Amniotic stem cell (primary cell): ENCODE measurements at places on chromosomes 5 and 9.

DNA sequence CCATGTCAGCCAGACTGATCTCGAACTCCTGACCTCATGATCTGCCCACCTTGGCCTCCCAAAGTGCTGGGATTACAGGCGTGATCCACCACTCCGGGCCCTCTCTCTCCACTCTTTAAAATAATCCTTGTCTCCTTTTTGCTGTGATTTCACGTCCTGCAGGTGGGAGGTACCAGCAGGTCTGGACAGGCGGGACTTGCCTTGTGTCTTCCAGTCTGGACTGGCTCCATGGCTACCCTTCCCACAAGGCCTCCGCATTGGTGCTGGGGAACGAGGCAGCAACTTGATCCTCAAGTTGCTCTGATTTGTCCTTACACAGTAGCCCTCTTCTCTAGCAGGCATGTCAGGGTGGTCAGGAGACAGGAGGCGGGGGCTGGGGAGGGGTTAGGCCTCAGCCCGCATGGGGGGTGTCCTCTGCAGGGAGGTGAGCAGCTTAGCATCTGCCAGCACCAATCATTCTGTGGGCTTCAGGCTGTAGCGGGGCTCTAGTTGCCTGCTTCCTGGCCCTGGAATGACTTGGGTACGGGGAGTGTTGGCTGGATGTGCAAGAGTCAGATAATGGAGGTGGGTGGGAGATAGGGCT lies 54.3 kb downstream of the TENT4A start:
- DNase-seq: no peak

DNA sequence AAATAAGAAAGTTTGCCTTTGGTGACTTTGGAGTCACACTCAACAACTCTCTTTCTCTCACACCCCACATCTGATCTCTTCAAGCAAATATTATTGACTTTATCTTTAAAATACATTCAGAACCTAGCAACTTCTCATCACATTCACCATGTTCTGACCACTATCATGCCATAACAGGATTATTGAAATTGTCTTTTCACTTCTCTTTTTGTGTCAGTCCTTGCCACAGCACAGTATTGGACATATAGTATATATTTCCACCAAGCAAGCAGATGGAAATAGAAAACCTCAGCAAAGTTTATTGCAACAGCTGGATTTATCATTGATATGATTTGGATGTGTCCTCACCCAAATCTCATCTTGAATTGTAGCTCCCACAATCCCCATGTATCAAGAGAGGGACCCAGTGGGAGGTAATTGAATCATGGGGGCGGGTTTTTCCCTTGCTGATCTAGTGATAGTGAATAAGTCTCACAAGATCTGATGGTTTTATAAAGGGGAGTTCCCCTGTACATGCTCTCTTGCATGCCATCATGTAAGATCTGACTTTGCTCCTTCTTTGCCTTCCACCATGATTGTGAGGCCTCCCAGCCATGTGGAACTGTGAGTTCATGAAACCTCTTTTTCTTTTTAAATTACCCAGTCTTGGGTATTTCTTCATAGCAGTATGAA lies 26.9 kb upstream of the ITGA1 start:
- no peak for DNase-seq

DNA sequence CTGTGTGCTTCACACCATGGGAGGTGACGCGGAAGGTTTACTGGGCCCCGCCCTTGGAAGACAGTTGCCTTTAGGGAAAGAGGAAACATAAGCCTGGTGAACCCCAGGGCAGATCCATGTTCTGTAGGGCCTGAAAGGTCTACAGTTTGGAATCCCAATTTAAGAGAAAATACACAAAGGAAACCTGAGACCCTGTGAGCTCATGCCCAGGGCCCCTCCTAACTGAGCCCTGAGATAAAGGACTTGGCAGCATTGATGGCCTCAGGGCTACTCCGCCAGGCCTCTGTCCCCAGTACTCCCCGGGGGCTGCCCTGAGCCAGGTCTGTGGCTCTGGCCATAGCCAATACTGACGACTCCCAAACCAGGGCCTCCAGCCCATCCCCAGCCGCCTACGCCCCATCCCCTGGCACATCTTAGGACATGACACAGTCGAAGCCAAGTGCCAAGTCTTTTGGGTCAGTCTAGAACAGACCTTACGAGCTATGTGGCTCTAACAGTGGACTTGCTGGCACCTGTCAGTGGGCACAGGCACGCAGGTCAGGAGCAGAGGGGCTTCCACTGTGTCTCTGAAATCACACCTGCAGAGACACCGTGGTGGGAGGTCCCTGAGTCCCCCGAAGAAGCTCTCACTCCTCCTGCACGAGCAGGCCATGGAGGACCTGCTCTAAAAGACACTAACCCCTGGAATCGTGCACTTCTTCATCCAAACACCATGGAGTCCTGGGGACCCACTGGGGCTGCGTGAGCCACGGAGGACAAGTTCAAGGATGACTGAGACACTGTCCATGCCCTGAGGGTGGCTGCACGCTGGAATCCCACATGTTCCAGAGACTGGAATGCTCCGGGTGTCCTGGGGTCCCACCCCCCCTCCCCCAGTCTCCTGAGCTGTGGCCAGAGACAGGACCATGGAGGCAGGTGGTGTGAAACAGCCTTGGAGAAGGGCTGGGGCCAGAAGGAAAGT lies 40.3 kb upstream of the BARHL1 start:
- DNase-seq: no peak

DNA sequence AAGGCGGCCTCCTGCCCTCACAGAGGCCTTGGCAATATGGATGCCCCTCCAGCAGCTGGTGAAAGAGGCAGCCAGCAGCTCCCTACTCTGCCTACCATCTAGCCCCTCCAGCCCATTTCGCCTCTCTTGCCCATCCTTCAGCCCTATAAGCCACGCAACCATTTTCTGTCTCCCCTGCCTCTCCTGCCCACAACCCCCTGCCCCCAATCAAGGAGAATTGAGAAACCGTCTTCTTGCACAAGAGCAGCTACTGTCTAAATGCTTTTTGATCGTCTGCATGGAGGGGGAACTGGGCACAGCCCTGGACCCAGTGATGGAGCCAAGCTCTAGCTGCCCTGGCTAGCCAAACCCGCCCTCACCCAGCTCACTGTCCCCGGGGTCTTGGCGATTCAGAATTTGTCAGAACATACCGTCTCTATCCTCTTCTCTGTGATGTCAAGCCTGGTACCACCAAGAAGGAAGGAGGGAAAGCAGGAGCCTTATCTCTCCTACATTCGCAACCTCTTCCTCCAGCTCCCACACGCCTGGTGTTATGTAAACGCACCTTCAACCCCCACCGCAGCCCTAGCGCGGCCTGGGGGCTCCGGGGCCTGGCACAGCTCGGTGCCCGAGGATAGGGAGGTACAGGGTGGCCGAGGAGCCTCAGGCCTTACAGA lies 1.2 kb downstream of the SPRY4 start:
- DNase-seq: no peak

DNA sequence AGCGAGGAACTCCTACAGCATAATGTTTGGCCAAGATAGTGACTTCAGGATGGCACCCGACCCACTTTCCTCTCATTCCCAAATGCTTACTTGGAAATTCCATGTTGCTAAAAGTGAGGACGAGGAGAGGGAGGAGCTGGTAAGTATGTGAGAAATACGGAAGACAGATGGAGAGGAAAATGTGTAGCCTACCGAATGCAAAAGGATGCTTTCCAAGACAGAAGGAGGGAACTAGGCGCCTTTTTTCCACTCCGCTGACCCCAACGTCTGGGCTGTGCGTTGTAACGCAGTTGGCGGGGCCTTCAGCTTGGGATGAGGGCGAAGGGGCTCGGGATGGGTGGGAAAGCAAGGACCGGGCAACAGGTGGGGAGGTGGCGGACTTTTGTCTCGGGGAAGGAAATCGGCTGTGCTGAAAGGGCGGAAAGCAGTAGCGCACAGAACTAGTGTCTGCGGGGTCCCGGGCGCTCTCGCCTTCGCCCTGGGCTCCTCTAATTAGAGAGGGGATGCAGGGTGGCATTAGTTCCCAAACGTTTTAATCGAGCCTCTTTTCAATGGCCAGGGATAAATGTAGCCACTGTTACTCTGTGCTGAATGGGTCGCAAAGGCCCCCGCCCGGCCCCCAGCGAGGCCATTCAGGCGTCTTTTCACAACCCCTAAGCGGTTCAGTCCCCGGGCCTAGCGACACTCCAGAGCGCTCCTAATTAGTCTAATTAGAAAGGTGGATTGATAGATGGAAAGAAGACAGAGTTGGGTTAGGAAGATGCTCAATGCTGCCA lies 12.6 kb downstream of the FOXD1 start:
- no peak for DNase-seq

- DNase-seq: no peak
Observed at GRCh38 chr5:67652201-67652600, 455.6 kb upstream of the CD180 start.

GRCh38 chr5:101585366-101585765 lies 682.3 kb upstream of the ST8SIA4 start:
- DNase-seq: no peak

- no peak for DNase-seq
Observed at GRCh38 chr5:144201588-144201987, 30.9 kb downstream of the KCTD16 start.

DNA sequence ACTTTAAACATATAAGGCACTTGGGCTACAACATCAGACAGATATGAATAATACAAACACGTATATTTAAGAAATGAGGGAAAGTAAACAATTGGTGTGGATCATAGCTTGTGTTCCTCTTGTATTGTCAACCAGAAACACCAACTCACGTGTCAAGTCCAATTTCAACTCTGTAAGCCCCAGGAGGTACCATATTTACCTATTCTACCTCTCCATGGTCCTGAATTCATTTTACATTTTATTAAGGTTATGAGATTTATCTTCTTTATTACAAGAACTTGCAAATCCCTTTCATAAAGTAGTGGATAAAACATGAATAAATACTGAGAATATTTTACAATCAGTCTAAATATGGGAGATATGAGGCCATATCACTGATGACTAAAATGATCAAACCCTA lies 501.6 kb downstream of the MAT2B start:
- no peak for DNase-seq

GRCh38 chr9:79686381-79687130 lies 114.8 kb downstream of the TLE4 start:
- DNase-seq: no peak

- DNase-seq: no peak
Observed at GRCh38 chr9:115261656-115262081, 143.7 kb upstream of the TNC start.

- DNase-seq: no peak
Observed at GRCh38 chr5:54301220-54301619, 9.2 kb downstream of the ARL15 start.

DNA sequence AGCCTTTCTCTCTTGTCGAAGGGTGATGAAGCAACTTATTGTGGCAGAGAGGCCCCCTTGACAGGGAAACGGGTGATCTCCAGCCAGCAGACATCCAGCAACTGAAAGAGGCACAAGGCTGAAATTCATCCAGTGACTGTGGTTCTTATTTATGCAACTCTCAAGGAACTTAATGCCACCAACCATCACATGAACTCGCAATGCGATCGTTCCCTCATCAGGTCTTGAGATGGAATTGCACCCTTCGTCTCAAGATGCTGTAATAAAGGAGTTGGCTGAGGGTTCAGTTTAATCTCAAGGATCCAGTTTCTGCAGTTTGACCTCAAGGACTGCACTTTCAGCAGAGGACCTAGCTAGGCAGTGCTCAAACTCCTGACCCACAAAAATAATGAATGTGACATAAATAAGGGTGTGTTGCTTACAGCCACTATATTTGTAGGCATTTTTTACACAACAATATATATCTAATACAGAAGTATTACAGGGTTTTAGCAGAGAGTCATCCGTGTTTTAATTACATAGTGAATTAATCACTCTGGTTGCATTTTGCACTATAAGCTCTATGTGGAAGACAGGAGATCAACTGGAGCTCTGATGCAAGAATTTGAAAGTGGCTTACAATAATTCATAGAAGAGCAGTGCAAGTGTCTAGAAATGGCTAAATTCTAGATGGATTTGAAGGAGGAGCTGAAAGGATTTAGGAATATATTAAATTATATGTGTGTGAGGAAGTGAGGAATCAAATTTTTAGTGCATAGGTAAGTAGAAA lies 957.8 kb upstream of the CTNND2 start:
- DNase-seq: no peak

DNA sequence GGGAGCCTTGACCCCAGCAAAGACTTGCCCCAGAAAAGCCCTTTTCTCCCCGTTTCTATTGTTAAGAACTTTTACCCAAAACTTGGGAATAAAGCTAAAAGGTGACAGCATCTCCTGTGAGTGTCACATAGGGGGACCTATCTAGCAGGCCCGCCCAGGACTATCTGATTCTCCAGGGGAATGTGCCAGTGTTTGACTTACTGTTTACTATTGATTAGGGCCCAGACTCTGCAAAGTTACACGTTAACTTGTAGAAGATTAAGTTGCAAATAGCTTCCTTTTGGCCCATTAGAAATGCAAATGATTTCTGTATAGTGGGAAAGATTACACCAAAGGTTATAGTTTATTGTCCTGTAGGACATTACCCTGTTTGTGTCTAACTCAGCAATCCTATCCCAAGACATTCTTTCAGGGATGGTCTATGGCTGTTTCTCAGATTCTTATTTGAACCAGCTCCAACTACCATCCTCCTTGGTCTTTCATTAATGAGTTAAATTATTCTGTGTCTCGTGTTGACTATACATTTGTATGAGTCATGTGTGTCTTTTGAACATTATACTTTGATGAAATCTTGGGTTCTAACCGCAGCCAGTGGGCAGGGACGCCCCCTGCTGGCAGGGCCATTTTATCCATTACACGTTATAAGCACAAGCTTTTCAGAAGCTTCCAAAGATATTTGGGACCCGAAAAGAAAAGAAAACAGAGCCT lies 60.7 kb downstream of the HRH2 start:
- DNase-seq: no peak
